Stimulated activated CD8-positive, alpha-beta memory T cell treated with anti-CD3 and anti-CD28 coated beads, Interleukin-2, amount 100 ng/mL, for 1 hour (primary cell): ENCODE measurements at places on chromosomes 12 and 14.
A peak's percentile ranks its signal among the peaks of the same experiment; 100 is the strongest.

GRCh38 chr14:20662968-20663732, 21.2 kb upstream of the RNASE4 start:
- peak; percentile 43 for DNase-seq

DNA sequence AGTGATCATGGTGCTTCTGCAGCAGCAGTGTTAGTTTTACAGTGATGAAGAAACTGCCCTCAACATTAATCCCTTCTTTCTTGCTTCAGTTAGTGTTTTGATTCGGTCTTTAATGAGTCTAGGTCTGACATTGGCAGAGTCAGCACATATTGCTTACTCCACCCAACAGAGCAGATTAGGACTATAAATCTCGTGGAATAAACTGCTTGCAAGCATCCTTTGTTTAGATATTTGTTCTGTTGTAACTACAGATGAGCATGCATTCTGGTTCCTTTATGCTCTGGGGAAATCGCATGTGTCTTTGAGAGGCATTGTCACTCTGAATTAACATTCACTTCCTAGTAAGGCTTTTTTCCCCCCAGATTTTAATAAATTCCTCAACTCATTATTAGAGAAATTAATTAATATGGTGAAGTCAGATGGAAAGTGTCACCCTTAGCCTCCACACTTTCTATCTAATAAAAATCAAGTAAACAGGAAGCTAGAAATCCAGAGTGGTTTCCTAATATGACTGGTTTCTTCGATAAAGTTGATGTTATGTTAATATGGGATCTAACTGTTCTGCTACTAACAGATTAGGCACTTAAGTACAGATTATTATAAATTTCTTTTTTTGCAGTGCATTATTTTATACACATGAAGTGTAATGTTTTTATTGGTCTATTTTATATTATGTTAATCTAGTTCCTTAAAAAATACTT, 86.2 kb upstream of the SSTR1 start:
- DNase-seq = no peak

DNA sequence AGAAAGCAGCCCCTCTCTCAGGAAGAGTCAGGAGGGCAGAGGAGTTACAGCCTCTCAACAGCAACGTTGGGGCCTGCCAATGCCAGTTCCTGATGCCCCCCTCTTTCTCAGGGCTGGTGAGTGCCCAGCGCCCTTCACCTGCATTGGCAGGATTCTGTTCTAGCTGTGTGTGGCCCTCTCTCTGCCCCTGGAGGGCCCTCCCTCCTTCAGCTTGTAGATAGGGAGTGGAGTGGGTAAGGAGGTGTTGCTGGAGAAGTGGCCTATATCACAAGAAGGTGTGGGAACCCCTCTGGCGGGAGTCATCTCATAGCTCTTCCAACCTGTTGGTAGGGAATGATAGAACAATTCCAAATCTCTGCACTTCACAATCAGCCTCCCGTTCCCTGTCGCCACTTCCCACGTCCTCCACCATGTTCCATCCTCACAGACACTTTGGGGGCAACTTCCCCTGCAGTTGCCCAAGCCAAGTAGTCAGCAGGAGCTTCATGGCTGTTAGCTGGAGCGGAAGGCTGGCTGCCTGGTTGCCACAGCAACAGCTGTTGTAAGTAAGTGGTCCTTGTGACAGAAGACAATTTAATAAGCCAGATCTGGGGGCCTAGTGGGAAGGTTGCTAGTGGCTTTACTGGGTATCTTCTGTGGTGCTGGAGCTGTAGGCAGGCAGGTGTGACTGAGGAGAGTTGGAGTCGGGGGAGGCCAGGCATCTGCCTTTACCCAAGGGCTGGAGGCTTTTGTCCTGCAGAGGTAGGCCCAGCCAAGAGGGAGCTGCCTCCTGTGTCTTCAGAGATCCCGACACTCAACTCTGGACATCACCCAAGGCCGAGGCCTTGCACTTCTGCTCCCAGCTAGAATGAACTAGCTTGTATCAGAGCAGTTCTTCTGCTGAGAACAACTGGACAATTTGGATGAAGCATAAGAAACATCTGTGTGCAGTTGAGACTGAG, 38.4 kb downstream of the GALNT16 start:
- DNase-seq = no peak

GRCh38 chr14:61104358-61104757, 123.3 kb downstream of the SLC38A6 start:
- no peak for DNase-seq

DNA sequence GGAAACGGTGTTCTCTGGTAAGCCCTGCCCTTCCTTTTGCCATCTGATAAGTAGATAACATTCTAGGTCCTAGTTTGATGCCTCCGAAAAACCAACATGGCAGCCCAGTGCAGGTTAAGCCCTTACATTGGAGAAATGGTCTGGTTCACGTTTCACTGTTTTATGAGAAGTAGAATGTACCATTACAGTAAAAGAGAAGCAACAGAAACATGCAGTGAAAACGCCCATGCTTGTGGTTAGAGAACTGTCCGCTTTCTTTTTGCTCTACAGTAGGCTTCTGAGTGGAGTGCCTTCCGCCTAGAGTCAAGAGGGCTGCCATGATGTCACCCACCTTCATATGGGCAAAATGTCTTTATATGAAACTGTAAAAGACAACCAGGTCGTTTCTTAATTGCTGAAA, 190.4 kb upstream of the BCL2L14 start:
- no peak for DNase-seq

GRCh38 chr12:92539976-92540781, 162.6 kb upstream of the PLEKHG7 start:
- DNase-seq = no peak

GRCh38 chr14:39055786-39056474, 47.1 kb downstream of the SEC23A start:
- no peak for DNase-seq
